B cell (primary cell): ENCODE measurements at places on chromosomes 5 and 9. TPM values are rescaled to one million over a fixed set of nuclear protein-coding genes. Genes with fewer than 3 reads are reported as not detected.

HTR4 gene
- total RNA-seq: not detected in 2 replicates

- DNase-seq: no peak
- no peak overlapping the region for H3K4me3 ChIP-seq
- H3K36me3 ChIP-seq: peaks cover 2% of the 10 kb centered on the region
Observed at GRCh38 chr5:82176115-82176814, 101.9 kb downstream of the RPS23 start.

DNA sequence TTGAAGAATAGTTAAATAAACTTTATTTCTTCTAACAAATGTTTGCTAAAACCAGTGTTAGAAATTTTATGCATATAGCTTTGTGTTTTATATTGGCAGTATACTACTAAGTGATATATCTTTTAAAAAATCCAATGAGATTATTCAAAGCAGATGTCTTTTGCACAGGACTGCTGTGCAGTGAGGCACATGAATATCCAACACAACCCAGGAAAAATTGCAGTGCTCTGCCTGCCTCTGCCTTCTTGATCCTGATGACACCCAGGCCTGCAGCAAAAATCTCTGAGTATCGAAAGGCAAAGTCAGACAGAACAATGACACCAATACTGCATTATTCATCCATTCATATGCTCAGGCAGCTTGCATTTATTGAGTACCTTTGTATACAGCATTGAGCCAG is 1076.5 kb upstream of the ARRDC3 start:
- H3K27ac ChIP-seq: no peak overlapping the region
- no peaks in the 10 kb centered on the region for H3K27me3 ChIP-seq
- no peak overlapping the region for H3K4me3 ChIP-seq
- no peaks in the 10 kb centered on the region for H3K36me3 ChIP-seq
- DNase-seq: no peak

DNA sequence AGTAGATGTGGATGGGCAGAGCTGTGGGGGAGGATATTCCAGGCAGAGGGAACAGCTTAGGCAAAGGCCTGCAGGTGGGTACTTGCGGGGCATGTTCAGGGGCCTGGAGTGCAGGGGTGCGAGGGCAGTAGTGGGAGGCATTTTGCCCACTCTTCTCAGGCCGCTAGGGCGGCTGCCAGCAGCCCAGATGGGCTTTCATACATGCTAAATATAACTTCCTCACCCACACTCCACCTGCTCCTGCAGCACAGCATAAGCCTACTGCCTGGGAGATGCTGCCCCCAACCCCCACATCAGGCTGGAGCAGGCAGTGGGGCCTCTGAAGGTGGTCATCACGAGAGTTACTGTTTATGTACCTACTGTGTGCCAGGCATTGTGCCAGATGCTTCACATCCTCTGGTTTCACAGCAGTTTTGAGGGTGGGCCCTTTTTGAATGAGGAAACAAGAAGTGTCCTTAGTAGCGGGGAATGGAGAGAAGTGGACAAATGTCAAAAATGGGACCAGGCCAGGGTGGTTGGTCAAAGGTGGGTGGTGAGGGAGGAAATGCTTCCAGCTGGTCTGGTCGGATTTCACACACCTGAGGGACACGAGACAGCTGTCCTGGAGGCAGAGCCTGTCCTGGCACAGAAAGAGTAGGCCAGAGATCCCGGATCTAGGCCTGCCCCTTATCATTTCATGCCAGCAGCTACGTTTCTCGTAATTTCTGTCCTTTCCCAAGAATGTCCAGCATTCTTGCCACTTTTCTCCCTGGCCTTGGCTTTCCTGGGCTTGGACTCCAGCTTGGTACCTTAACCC is 12.1 kb downstream of the RGS14 start:
- H3K36me3 ChIP-seq: peaks cover 62% of the 10 kb centered on the region
- H3K4me1 ChIP-seq: peaks cover 38% of the 10 kb centered on the region
- H3K27ac ChIP-seq: no peak overlapping the region
- no peak overlapping the region for H3K4me3 ChIP-seq
- DNase-seq: no peak
- no peaks in the 10 kb centered on the region for H3K27me3 ChIP-seq

DNA sequence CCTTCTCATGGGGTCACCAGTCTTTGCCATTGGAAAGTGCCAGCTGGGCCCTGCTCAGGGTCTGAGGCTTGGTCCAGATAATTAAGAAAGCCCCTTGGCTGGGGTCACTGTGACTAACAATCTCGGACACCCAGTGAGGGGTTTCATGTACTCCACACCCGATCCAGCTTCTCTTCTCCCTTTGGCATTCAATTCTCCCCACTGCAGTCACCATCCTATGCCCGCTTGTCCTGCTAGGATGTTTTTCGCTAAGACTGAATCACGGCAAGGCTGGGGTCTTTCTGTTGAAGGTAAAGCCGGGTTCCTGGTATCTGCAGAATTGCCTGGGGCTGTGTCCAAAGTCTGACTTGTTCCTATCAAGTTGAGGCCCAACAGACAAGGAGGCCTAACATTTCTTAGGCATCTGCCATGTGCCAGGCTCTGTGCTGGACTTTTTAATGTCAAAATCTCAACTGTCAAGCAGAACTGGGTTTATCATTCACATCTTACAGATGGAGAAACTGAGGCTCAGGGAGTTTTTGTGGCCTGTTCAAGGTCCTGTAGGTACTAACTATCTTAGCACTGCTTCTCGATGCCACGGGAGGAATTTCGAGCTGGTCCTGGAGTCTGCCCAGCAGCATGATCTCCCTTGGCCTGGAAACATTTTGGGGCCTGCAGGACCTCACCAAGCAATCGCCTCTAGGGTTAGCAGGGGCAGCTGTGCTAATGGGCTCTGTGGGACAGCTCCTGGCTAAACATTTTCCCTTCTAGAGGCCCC is 142.0 kb upstream of the ALDH1B1 start:
- H3K27ac ChIP-seq: no peak overlapping the region
- no peaks in the 10 kb centered on the region for H3K36me3 ChIP-seq
- H3K27me3 ChIP-seq: no peaks in the 10 kb centered on the region
- H3K4me3 ChIP-seq: no peak overlapping the region
- no peaks in the 10 kb centered on the region for H3K4me1 ChIP-seq
